MG63 (cell line): ENCODE measurements at places on chromosomes 2 and 18.

DNA sequence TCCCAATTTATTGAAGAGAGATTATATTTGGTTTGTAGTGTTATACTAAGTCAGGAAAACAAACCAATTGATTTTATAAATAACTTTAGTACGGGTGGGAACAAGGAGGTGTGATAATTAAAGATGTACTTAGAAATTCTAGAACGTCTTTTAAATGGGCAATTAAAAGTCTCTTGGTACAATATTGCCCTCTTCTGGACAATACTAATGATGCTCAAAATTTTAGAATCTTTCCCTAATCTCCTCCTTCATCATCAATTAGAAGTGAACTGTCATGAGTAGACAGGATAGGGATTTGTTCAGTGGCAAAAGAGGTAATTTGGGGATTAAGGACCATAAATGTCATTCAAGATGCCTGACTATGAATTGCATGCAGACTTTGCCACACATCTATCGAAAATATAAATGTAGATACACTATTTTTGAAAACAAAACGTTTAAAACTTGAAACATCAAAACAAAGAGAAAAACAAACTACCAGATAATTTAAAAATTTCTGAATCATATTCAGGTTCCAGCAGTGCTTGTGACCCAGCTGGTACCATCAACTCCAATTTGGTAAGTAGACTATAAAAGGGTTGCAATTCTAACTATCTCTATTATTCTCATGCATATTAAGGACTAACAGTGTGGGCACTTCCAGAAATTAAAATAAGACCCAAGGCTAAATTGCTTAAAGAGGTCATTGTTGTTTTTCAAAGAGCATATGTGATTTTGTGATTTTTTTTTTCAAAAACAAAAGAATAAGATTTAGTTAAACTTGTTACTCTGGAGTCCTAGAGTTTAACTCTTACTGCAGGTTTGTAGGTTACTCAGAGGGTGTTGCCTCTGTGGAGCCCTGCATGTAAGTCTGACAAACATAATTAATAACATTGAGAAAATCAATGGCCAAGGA lies 123.5 kb downstream of the LAMA3 start:
- DNase-seq, result no peak

- no peak for DNase-seq
Measured at GRCh38 chr2:207252979-207253645, 87.4 kb upstream of the KLF7 start.

DNA sequence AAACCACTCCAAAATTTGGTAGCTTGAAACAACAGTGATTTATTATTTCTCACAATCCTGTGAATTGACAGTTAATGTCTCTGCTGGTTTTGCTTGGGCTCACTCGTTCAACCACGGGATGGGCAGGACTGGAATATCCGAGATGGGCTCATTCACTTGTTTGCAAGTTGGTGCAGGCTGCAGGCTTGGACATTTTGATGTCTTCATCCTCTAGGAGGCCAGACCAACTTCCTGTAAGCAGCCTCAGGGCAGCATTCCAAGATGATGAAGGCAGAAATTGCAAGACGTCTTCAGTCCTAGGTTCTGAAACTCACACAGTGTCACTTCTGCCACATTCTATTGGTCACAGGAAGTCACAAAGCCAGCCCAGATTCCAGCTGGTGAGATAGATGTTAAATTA lies 47.1 kb downstream of the GPR39 start:
- DNase-seq, result no peak

DNA sequence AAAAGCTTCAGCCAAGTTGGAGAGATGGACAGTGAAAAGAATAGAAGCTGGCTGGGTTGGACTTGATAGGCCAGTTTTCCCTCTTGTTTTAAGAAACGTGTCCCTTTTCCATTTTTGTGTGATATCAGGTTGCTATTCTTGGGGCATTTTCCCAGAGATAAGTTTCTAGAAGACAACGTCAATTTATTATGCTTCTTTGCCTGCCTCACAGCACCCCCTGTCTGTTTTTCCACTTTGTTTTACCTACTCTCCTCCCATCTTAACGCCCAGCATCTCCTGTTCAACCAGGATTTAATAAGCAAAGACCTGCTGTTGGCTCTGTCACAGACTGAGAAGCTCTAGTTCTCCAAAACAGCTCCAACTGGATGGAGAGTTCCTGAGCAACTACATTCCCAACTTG lies 317.8 kb upstream of the ZNF521 start:
- no peak for DNase-seq

- no peak for DNase-seq
Measured at GRCh38 chr18:45439851-45440645, 175.2 kb upstream of the SLC14A2 start.

GRCh38 chr2:28326469-28326805 lies 66.2 kb upstream of the FOSL2 start:
- no peak for DNase-seq

GRCh38 chr2:174280596-174280995 lies 32.3 kb upstream of the OLA1 start:
- no peak for DNase-seq

DNA sequence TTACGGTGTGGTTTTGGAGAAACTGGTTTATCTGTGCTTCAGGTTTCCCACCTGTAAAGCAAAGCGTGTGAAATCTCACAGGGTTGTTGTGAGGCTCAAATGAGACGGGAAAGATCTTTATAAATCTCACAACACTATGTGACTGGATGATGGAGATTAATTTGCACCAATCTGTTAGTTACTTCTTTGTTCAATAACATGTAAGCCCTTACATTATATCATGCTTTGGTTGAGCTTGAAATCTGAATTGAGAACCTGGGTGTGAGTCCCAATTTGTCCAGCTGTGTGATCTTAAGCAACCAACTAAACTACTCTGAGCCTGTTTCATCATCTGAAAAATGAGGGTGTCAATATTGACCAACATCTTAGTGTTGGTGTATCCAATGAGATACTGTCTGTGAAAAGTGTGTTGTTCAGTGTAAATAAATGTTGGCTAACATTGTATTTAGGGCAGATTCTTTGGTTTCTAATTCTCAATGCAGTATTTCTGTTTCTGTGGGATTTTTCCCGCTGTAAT lies 741 bp upstream of the GCKR start:
- DNase-seq, result no peak

- no peak for DNase-seq
Measured at GRCh38 chr2:108428286-108429009, 20.6 kb upstream of the GCC2 start.

DNA sequence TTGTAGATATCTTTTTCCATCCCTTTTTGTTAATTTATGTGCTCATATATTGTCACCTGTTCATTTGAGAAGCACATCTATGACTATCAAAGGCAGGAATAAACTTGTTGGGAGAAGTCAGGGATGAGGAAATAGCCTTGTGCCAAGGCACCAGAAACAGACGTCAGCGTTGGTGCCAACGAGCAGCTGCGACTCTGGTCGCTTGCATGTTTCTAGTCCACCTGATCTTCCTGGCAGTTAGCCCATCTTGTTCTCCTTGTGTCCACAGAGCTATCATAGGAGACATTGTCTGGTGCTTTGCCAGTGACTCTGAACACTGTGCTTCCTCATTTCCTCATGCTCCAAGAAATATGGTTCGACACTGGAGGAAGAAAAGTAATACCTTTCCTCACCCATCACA lies 374.4 kb downstream of the PTPRM start:
- no peak for DNase-seq

DNA sequence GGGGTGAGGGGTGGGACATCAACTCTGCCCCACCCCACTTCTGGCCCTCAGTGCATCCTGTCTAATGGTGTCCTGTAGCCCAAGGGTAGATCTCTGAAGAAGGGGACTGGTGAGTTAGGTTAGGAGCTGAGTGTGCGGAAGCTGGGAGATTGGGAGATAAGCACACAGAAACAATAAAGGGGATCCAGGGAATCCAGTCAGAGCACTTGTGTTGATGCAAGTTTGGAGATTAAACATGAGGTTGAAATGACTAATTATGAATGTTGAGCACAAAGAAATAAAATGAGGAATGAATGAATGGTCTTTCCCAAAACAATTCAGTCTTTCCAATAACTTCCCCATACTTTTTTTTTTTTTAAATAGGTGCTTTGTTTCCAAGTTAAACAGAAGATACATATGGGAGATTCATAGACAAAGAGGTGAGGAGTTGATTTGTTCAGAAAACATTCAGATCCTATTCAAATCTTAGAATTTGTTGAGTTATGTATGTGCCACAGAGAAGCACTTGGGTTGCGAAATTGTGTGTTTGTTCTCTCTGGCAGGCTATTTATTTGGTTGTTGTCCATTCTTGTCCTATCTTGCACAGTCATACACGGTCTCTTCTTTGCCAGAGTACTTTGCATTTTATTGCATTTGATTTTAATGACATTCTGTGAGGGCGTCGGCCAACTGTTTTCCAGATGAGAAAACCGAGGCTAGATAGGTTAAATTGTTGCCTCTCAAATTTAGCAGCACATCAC lies 31.6 kb upstream of the NABP1 start:
- no peak for DNase-seq

GRCh38 chr2:101294861-101295260 lies 13.6 kb downstream of the RNF149 start:
- DNase-seq, result no peak
